Neural crest cell (in vitro differentiated cells): ENCODE measurements at places on chromosomes 4 and X. TPM values are rescaled to one million over a fixed set of nuclear protein-coding genes. Genes with fewer than 3 reads are reported as not detected.

The GAB3 gene
- 0.07 and 0.12 TPM in 2 replicates for total RNA-seq

DNA sequence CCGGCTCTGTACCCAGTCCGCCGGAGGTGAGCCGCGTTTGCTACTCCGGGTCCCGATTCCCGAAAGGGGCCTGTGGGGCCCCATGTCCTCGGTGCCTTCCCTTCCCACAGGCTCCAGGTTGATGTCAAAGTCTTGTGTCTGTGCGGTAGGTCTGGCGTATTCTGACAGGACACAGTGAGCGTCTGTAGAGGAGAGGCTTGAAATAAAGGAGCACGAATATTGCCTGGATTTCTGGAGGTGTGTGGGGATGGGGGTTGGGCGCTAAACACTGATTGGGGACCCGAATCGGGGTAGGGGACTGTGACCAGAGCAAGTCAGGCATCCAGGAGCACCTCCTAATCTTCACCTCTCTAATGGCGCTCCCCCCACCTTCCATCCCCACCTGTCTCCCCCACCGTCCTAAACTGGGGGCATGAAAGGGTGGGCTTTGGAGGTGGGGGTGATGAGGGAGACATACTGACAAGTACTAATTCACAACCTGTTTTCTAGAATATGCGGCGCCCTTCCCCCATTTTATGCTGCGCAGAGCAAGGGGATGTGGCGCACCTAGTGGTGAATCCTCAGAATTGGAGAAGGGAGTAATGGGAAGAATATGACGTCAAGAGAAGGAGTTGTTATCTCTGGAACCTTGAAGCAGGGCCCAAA lies 855 bp downstream of the GPRASP2 start:
- H3K27me3 ChIP-seq, result no peaks in the 10 kb centered on the region
- H3K4me1 ChIP-seq, result peaks cover 6% of the 10 kb centered on the region
- H3K27ac ChIP-seq, result peak overlapping the region; percentile 93

The SLC6A14 gene
- total RNA-seq, result not detected in 2 replicates

DNA sequence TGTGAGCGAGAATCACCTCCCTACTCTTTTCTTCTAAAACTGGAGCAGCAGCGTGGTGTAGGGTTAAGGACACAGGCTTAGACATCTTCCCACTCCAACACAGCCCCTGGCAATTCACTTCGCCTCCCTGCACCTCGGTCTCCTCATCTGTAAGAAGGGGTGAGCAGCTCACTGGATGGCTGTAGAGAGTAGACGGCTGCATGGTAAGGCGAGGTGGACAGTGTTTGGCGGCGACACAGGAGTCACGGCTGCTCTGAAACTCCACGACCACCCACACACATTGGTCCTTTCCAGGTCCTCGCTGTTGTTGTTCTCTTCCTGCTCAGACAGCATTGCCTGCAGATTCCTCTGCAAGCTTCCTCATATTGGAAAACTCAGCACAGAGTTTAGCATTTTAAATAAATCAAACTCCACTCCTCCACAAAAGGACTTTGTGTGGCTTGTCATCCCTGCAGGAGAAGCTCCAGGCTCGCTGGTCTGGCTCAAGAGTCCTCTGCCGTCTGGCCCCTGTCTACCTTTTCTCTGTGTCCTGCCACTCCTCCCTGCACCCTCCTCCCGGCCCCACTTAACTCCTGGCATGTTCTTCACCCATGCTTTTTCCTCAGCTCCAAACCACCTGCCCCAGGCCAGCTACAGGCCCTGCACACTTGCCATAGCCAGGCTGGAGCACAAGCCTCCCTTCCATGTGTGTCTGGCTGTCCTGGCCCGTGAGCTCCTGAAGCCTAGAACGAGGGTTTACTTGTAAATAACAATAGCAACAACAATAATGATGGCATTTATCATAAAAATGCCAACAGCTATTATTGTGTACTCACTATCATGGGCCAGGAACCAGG lies 41.3 kb upstream of the CRMP1 start:
- H3K27ac ChIP-seq, result no peak overlapping the region
- H3K4me3 ChIP-seq, result no peak overlapping the region
- peaks cover 27% of the 10 kb centered on the region for H3K27me3 ChIP-seq
- H3K36me3 ChIP-seq, result no peaks in the 10 kb centered on the region
- DNase-seq, result no peak

GRCh38 chr4:27101561-27101960 lies 240.9 kb downstream of the STIM2 start:
- no peak for DNase-seq
- H3K27ac ChIP-seq, result no peak overlapping the region
- H3K27me3 ChIP-seq, result no peaks in the 10 kb centered on the region
